ENCODE measurements at places on chromosomes 5 and 9.

- DNase-seq, result no peak
Measured at GRCh38 chr5:179218943-179219330, 126.3 kb downstream of the ADAMTS2 start.

- DNase-seq, result no peak
Measured at GRCh38 chr9:92384375-92384774, 20.0 kb downstream of the OGN start.

- DNase-seq, result no peak
Measured at GRCh38 chr9:79945495-79945894, 373.7 kb downstream of the TLE4 start.

GRCh38 chr5:16932401-16932800, 3.7 kb downstream of the MYO10 start:
- no peak for DNase-seq

- no peak for DNase-seq
Measured at GRCh38 chr9:131432050-131432449, 38.2 kb downstream of the PRRC2B start.

GRCh38 chr9:16417749-16418148, 452.7 kb downstream of the BNC2 start:
- no peak for DNase-seq

DNA sequence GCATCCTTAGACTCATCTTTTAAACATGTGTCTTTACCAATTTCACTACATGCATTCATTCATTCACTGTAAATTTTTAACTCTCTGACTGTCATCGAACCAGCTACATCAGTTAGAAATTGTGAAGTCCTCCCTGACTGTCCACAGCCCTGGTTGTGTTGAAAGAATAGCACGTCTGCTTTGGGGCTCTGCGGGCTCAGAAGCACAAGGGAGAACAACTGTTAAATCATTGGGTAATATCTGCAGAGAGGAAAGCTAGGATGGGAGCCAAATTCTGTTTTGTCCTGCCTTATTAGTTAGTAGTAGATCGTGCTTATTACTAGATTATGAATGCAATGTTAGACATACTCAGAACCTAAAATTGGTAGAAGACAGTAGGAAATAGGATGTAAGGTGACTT, 26.3 kb upstream of the FAM120AOS start:
- no peak for DNase-seq

GRCh38 chr9:35729101-35729500, 2.9 kb downstream of the TLN1 start:
- DNase-seq, result no peak

DNA sequence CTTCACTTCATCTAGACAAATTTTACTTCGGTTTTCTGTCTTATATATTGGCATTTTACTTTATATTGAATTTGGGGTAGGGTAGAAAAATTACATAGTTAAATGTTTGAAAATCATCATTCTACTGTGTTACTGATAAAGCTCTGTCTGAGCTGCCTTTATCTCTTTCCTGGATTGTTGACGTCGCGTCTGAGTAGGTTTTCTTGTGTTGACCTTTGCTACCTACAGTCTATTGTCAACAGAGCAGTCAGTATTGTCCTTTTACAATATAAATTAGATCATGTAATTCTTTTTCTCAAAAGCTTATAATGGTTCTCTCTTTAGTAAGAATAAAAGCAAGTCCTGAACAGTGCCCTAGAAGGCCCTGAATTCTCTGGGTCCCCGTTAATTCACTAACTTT, 128.2 kb downstream of the HACD4 start:
- DNase-seq, result peak; percentile 5

GRCh38 chr9:94867842-94868312, 141.4 kb downstream of the AOPEP start:
- DNase-seq, result no peak

DNA sequence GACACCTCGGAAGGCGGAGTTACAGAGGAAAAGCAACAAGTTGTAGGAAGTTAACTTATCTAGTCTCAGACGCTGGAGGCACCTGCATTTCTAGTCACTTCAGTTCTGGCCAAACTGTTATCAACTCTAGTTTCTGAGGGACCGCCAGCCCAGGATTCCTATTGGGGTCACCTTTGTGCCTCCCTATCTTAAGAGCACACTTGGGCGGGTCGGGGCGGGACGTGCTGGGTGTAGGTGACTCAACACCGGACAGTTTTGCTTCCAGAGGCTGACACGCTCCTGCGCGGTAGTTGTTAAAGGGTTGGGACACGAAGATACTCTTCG, 679 bp upstream of the KDM4C start:
- peak; percentile 78 for DNase-seq

DNA sequence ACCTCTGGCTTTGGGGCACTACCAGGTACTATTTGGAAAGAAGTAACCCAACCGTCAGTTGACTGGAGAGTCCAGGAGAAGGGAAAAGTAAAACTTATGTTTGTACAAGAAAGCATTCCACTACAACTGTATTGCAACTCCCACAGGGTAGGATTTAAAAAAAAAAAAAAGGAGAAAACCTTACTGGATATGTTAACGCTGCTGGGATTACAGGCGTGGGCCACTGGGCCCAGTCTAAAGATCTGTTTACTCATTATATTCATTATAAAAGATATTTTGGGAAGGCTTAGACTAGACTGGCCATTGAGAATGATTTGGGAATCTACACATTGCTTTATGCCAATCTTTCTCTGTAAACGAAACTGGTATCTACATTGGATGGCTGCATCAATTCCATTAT, 86.6 kb downstream of the USP20 start:
- no peak for DNase-seq

DNA sequence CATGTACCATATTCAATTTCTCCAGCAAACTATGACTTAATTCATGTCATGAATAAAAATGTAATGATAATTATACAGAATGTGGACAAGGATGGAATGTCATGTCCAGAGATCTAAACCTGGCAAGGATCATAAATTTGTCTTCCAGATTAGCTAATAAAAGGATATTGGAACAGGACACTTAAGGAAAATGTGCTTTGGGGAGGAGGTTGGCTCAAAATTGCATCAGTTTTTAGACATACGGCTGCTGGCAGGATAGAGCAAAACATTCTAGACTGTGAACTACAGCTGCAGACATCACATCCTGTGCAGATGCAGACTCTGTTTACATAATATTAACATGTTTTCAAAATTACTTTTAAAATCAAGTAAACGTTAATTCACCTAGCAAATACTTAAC, 248.4 kb downstream of the TLR4 start:
- no peak for DNase-seq

DNA sequence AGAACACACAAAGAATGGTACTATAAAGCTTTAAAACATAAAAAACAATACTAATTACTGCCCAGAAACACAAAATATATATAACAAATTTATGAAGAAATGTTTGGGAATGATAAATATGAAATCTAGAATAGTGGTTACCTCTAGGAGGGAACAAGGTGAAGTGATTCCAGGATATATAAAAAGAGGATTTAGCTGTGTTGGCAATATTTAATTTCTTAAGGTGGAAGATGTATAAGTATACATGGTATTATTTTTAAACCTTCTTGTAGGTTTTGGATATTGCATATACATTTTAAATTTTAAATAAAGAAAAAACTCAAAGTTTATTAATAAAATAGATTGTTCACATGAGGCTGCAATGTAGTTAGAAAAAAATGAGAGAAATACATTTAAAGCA, 112.7 kb upstream of the ZNF618 start:
- no peak for DNase-seq

DNA sequence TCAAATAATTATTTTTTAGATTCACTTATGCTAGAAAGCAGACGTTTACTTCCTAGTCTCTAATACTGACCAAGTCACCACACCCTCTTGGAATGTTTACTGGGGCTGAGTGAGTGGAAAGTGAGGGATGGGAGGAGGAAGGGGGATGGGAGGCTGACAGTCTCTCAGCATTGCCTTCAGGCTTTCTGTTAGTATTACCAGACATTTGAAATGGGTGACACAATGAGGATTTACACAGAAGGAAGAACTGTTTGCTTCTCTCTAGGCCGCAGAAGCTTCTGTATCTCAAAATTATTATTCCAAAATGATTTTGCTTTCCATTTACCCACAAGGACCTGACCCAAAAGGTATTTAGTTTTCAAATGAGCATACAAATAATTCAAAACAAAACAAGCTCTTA, 232.8 kb upstream of the ZNF608 start:
- DNase-seq, result peak; percentile 67

DNA sequence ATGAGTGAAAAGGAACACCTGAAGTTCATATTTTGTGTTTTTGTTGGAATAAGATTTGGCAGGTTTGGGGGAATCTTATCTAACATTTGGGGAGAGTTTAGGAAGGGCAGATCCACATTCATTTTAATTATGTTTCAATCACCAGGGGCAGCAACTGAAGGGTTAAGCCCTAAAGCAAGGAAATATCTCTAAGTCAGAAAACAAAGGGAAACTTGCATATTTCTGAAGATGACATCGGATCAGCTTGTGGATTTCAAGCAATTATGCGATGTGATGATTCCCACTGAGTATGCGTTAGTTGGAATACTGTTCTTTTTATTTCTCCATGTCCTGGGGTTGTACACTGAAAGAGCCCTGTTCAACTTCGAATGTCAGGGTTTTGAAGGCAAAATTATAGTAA, 59.8 kb upstream of the NFIB start:
- no peak for DNase-seq

GRCh38 chr9:35499029-35499700, 9.3 kb downstream of the RUSC2 start:
- no peak for DNase-seq

GRCh38 chr9:83599071-83599470, 23.9 kb upstream of the IDNK start:
- DNase-seq, result no peak

DNA sequence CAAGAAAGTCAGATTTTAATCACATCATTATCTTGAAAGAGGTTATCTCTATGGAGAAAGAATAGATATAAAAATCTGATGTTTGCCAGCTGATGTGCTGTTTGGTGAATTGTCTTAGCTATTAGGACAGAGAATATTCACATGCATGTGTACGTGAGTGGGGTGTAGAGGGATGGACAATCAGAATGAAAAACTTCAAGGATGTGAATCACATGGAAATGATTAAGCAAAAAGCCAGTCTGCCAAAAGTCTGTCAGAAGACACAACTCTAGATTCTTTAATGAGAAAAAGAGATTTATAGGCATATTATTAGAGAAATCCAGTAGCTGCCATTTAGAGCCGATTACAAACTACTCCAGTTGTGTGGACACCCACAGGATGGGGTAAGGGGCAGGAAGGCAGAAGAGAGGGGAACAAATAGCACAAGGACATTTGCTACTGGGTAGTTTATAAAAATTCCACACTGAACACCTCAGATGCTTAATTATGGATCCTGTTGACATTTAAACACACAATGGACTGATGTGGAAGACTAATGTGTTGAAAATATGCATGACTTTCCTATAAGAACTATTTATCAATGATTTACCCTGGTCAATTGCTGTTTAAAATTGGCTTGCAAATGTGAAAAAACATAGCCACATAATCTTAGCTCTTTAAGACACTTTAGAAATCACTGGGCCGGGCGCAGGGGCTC, 127.4 kb downstream of the PTTG1 start:
- DNase-seq, result no peak
